ENCODE measurements at places on chromosomes 2 and 18.

GRCh38 chr2:237478979-237479378 lies 8.1 kb upstream of the MLPH start:
- DNase-seq: no peak

- DNase-seq: no peak
These were observed 462.3 kb downstream of the MEIS1 start for GRCh38 chr2:66897181-66897580.

GRCh38 chr2:109261906-109262631 lies 133.1 kb downstream of the SH3RF3 start:
- no peak for DNase-seq

DNA sequence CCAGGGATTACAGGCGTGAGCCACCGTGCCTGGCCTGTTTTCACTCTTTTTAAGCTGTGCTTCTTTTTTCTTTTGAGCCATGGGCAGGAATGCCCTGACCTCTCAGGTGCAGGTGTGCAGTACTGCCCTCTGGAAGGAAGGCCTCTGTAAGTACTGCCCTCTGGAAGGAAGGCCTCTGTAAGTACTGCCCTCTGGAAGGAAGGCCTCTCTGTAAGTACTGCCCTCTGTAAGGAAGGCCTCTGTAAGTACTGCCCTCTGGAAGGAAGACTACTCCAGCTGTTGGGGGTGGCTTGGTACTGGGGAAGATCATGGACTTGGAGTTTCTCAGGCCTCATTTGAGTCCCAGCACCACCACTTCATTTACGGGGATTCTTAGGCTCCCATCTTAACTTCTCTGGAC lies 248.5 kb upstream of the ID2 start:
- DNase-seq: no peak

GRCh38 chr2:207767461-207768167 lies 2.1 kb downstream of the FZD5 start:
- no peak for DNase-seq

- DNase-seq: no peak
These were observed 48.2 kb downstream of the SLC66A3 start for GRCh38 chr2:11203480-11203879.

- no peak for DNase-seq
These were observed 402.2 kb downstream of the NCKAP5 start for GRCh38 chr2:133166031-133166430.

- DNase-seq: no peak
These were observed 267.1 kb downstream of the ICOS start for GRCh38 chr2:204203704-204204103.

GRCh38 chr2:238120463-238121298 lies 17.8 kb upstream of the KLHL30 start:
- DNase-seq: no peak

DNA sequence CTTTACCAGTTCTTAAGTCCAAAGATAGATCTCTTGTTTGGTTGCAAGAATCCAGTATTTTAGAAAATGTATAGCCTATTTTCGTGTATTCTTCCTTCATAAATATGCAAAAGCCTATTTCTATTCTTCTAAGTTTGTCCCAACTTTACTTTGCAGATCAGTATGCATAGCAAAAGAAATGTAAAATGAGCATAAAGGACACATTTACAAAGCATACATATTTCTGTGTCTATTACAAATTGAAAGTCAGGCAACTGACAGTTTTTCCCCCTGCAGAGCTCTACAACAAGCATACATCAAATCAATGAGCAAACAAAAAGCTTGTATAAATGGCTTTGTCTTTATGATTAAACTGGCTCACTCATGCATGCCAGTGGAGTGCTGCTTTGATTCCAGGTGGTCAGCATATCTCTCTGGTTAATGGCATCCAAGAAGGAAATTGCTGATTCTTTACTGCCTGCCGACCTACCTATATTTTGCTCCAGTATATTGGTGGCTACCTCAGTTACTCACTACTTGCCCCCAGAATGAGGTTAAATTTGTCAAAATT lies 10.0 kb upstream of the VPS54 start:
- DNase-seq: no peak

GRCh38 chr2:221747289-221747972 lies 175.3 kb upstream of the EPHA4 start:
- no peak for DNase-seq

- DNase-seq: no peak
These were observed 32.3 kb upstream of the OLA1 start for GRCh38 chr2:174280596-174280995.

DNA sequence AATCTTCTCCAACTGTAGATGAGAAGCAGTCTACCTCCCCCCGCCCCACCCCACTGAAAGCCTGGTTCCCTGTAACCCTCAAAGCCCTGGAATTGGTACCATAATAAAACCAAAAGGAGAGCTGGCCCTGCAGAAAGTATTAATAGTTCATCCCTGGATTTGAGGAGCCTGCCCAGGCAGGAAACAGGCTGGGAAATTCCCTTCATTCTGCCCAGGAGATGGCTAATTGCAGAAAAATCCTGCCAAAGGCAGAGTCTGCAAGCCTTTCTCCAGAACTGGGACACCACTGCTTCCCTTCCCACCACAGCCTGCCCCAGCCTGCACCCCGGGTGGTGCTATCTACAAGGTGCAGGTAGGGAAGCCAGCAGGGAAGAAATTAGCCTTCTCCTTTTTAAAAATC lies 16.3 kb downstream of the GKN2 start:
- no peak for DNase-seq

GRCh38 chr2:97945791-97946190 lies 50.0 kb downstream of the TMEM131 start:
- DNase-seq: no peak

- peak; percentile 77 for DNase-seq
These were observed 112.1 kb downstream of the NFATC1 start for GRCh38 chr18:79507546-79508480.

DNA sequence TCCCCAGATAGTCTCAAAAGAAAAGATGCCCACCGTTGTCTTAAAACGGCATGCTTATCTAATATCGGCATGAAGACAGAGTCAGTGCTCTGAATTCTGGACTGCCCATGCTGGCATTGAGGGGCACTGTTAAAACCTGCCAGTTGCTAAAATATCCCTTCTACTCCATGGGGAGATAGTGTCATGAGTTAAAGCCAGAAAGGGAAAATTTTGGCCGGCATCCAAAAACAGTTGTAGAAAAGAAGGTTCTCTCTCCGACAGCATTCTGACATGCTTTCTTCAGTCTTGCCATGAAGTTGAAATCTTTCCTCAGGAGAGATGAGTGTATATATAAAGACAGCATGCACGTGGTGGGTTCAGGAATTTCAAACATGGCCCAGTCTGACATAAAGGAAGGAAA lies 401.3 kb upstream of the PIK3C3 start:
- DNase-seq: no peak

GRCh38 chr2:177676636-177677035 lies 284.1 kb downstream of the AGPS start:
- no peak for DNase-seq

- no peak for DNase-seq
These were observed 47.5 kb downstream of the CHRNA1 start for GRCh38 chr2:174716785-174717184.
